Ascending aorta (tissue), 2 donors: ENCODE measurements at places on chromosomes 7 and 10.

DNA sequence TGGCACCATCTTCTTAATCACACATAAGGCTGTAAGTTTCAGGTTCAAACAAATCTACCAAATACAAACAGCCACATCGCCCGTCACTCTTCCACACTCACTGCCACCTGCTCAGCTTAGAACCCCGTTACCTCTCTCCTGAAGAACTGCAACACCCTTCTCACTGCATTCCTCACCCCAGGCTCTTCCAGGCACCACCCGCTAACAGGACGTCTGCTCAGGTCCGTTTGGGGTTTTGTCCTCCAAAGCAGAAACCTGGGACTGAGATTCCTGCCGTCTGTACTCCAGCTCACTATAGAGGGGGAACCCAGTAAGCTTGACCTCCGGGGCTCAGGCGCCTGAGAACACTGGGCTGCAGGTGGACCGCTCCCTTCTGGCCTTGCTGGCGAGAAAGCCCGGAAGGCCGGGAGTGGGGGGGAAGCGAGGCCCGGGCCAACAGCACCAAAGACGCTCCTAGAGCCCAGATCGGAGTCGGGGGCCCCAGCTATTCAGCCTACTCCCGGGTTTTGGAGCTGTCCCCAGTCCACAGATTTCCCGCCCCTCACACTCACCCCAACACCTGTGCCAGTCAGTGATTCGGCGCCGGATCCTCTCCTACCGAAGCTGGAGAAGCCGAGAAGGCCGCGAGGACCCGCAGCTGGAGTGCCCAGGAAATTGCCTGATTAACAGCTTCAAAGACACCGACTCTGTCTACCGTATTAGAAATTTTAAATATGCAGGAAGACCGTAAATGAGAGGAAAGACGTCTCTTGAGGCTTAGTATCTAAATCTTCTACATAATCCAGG lies at the start of gene AP3M1:
Gene AP3M1 (minus strand): TSS at position 625 of the 786 bp plus-strand sequence. CDS start 12,449 bp downstream, outside the sequence.
- peak; percentile 90 for DNase-seq

GRCh38 chr10:63129888-63130287 lies 3.2 kb upstream of the NRBF2 start:
- DNase-seq: no peak

DNA sequence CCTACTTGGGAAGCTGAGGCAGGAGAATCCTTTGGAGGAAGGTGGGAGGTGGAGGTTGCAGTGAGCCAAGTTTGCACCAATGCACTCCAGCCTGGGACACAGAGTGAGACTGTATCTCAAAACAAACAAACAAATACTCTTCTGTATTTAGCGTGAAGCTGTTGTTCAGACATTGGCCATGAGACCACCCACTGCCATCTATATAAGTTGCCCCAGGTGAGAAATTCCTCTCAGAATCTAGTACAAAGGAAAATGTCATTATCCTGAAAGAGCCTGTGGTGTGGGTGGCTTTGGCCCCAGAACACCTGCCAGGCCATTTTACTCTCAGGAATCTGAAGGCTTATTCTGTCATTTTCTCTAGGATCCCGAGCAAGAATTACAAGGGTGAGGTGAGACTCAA lies 4.0 kb upstream of the FRMD4A start:
- DNase-seq: no peak

GRCh38 chr7:26170663-26171062 lies 18.7 kb downstream of the NFE2L3 start:
- no peak for DNase-seq

GRCh38 chr10:58932577-58933314 lies 243.7 kb upstream of the PHYHIPL start:
- no peak for DNase-seq

DNA sequence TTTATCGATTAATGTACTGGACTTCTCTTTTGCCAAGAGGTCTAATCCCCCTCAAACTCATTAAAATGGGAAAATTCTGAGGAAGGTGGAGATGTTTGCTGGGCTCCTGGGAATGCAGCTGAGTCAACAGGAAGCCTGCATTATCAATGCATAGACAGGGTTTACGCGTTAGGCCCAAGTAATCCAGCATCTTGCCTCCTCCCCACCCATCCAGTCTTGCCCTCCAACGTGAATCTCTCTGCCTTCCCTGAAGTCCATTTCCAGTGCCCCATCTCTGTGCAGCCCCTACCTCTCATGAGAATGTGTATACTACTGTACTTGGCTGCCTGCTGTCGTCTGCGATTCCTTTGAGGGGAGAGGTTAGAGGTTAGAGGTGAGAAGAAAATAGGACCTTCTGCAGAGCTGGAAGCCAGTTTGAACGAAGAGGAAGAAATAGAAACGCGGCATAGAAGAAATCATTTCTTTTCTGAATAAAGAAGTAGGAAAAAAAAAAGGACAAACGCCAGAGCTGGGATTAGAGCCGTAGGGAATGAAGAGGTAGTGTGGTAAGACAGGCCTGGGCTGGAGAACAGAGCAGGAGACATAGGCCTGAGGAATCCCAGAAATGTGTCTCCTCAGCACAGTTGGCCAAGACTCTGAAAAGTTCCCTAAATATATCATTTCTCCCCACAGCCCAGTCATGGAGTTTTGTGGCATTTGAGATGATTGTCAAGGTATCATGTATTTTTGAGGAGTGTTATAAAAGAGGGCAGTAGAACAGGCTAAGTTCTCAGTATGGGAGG lies 75.6 kb downstream of the MYOF start:
- DNase-seq: no peak

DNA sequence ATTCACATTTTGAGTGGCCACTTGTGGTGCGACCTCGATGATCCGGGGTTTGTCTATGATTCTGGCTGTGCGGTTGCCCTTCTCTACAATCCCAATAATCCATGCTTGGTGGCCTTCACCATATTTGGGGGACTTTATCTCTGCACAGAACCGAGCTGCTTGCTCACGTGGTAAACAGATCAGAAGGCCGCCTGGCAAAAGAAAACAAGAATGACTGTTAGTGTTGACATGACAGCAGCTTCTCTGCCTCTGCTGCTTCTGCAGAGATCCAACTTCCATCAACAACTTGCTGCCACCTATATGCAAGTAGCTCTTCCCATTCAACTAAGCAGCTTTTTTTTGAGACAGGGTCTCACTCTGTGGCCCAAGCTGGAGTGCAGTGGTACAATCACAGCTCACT lies 19.3 kb upstream of the PHYH start:
- DNase-seq: no peak

GRCh38 chr10:93346694-93347093 lies 135.4 kb downstream of the MYOF start:
- DNase-seq: no peak

GRCh38 chr10:42887734-42888503 lies 105.3 kb downstream of the BMS1 start:
- DNase-seq: no peak

- peak; percentile 93 for DNase-seq
Measured at GRCh38 chr7:4631380-4632179, 50.5 kb upstream of the FOXK1 start.

GRCh38 chr7:18361756-18362155 lies 133.8 kb upstream of the HDAC9 start:
- DNase-seq: no peak

- no peak for DNase-seq
Measured at GRCh38 chr7:2158331-2159175, 74.2 kb downstream of the MAD1L1 start.

DNA sequence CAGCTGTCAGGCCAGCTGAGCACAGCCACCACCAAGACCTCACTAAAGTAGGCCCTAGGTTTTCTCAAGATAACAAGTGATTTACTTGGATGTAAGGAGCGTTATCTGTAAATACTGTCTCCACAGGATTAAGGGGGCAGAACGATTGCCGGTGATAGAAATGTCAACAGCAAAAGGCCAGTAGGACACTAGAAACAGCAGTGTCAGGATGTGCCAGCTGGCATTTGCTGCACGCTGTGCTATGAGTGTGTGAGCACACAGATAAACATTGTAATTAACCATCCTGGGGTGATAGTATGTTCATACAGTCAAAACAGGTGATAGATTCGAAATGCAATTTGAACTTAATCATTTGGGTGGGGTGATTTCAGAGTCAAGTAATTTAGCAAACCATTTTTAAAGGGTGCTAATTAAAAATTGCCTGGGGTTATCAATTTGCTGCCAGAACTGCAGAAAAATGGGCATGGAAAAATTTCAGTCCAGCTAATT lies 36.3 kb upstream of the NOBOX start:
- no peak for DNase-seq

- no peak for DNase-seq
Measured at GRCh38 chr7:51376420-51377092, 59.9 kb upstream of the COBL start.

DNA sequence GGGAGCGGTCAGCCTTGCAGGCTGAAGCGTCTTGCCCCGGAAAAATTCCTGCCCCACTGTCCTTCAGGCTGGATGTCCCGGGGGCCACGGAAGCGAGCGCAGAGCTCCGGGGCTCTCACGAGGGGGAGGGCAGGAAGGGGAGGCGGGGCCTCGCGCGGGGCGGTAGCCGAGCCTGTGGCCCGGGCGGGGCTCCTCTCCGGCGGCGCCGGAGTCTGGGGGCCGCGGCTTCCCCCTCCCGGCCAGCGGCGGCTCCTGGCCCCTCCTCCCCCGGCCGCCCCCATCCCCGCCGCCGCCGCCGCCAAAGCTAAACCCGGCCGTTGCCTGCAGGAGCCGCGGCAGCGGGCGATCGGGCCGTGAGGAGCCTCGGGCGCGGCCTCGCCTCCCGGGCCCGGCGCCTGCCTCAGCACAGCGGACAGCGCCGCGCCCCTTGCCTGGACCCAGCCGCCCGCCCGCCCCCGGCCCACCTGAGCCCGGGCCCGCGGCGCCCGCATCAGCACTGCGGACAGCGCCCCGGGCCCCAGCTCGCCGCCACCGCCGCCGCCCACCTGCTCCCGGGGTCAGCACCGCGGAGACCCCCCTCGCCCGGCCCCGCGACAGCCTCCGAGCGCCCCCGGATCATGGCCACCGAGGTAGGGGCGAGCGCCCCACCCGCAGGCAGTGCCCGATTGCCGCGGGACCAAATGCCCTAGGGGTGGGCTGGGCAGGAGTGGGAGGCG lies at the start of gene GOLGA7B:
Gene GOLGA7B (plus strand): TSS at position 157 of the 716 bp plus-strand sequence. CDS start 461 bp downstream, at position 618.
- DNase-seq: no peak

DNA sequence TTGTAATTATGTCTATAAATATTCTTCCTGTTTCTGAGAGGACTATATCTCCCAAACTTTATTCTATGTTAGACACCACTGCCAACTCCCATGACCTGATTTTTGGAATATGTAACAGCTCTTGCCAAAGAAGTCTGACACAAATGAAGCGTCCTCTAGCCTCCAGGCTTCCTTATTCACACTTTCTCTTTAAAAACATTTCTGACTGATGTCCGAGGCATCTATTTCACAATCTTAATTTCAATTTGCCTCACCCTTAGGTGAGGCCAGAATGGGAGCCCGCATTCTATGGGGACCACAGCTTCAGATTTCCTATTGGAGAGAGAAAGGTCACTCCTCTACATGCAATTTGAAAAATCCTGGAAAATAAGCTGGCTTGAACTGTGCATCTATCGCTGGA lies 873.2 kb downstream of the GATA3 start:
- DNase-seq: no peak

GRCh38 chr10:52903397-52903938 lies 130.9 kb upstream of the MBL2 start:
- no peak for DNase-seq

DNA sequence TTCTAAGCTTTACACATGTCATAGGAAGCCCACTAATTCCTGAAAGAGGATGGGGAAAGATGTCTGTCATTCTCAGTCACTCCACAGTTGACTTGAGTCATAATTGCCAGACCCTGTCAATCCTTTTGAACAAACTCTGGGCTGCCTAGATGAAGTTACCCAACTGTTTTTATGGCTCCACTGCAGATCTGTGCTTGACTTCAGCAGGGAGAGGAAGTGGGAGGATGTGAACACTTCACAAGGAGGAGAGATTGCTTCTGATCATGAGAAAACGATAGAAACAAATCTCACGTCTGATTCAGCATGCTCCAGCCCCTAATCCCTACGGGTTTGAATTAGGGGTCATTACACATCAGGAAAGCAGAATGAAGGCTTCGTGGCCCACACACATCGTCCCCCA lies 596.6 kb upstream of the CELF2 start:
- DNase-seq: no peak

DNA sequence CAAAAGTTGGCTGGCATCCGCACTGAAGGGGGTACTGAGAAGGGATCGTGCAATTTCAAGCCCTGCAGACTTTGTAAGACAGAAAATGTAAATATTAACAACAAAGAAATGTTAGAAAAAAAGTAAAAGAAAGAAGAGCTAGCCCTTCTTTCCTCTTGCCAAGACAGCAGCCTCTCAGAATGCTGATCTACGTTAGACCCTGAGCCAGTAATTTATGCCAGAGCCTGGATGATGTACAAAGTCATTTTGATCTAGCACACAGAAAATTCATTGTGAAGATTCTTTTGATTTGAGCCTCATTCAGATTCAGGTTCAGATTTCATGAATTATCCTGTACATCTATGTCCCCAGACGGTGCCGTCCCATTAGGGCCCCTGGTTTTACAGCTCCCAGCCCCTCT lies 105.2 kb downstream of the PRKCQ start:
- no peak for DNase-seq

- peak; percentile 94 for DNase-seq
Measured at GRCh38 chr10:21497177-21497807, 28.2 kb downstream of the SKIDA1 start.

DNA sequence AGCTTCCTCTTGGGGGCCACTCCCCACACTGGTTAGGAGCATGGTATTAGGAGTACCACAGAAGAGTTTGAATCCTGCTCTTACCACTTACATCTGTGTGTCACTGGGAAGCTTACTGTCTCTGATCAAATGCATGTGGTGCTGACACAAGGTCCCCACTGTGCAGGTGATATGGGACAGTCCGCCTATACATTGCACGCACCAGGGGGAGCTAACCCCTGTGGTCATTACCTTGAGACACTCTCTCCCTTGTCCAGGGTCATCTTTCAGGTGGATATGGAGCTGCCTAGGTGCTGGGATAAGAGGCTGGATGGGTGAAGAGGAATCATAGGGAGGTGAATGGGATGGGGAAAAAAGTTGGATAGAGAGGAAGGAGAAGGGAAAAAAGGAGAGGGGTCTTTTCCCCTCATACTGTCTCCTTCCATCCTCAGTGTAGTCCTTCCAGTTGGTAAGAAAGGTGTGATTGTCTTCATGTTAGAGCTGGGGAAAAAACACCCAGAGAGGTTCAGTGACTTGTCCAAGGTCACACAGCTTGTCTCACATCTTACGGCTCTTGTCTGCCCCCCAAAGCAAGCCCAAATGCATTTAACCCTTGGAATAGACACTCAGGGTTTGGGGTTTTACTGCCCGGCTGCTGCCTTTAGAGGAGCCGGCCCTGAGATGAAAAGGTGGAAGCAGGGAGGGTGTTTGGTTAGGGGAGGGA lies 125.9 kb downstream of the CDH23 start:
- no peak for DNase-seq

- DNase-seq: no peak
Measured at GRCh38 chr10:30752481-30752881, 122.9 kb upstream of the LYZL2 start.

- no peak for DNase-seq
Measured at GRCh38 chr10:46556515-46557318, at the start of gene GPRIN2. GPRIN2 (minus strand) TSS chr10:46556658; CDS start chr10:46550736, 5,922 bp downstream.

GRCh38 chr7:36923185-36923584 lies 198.9 kb upstream of the AOAH start:
- no peak for DNase-seq

DNA sequence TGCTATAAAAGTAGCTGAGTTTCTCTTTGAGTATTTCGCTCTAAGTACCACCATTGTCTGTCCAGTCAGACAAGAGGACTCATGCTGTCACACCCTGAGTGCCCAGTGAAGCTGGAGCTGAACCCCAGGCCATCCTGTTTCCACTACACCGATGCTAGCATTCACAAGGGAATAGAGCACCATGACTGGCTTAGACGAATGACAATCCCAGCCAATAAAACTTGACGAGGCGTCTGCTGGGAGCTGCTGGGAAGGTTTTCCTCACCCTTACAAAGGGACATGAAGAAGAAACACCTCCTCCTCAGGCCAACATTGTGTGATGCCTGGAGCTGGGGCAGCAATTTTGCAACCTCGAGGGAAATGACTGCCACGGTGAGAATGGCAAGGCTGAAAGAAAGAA lies 17.5 kb upstream of the SLIT1 start:
- no peak for DNase-seq
